ENCODE measurements at places on chromosomes 13 and 19.

- no peak for DNase-seq
These were observed 201.2 kb downstream of the MTUS2 start for GRCh38 chr13:29021311-29021710.

DNA sequence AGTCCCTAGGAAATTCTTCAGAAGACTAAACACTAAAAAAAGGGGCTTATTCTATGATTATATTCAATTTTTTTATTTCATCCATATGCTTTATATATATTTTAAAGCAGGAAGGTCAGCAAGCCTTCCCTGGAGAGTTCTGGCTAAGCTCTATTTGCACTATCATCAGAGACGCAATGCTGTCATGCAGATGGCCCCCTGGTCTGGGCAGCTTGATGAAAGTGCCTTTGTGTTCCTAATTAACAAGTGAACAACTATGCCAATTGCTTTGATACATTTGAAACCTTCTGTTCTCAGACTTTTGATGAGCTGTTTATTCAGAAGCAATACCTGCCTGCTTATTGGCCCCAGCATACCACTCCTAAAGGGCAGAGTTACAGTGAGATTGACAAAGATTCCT lies 1344.6 kb downstream of the OLFM4 start:
- no peak for DNase-seq

- DNase-seq, result no peak
These were observed 231.5 kb upstream of the KLHL1 start for GRCh38 chr13:70339738-70340137.

GRCh38 chr13:22594041-22594440 lies 586.7 kb upstream of the SGCG start:
- no peak for DNase-seq

- no peak for DNase-seq
These were observed 27.7 kb upstream of the FAM216B start for GRCh38 chr13:42753697-42754096.

DNA sequence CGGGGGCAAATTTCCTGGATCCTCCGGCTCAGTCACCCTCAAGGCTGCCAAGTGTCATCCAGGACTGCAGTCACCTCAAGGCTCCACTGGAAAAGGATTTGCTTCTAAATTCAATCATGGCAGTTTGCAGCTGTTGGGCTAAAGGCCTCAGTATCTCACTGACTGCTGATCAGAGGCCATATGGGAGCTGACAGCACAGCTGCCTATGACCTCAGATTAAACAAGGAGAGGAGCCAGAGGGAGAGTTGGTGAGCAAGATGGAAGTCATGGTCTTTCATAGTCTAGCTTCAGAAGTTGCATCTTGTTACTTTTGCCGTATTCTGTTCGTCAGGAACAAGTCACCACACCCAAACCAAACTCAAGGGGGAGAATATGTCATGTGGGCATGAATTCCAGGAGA lies 849.7 kb downstream of the UQCRFS1 start:
- DNase-seq, result no peak

GRCh38 chr19:55618426-55618825 lies 5.9 kb downstream of the ZNF784 start:
- DNase-seq, result no peak

GRCh38 chr13:97257800-97258799 lies 36.0 kb downstream of the MBNL2 start:
- DNase-seq, result peak; percentile 35

- peak; percentile 77 for DNase-seq
These were observed 9.4 kb downstream of the OCEL1 start for GRCh38 chr19:17235300-17235970.

DNA sequence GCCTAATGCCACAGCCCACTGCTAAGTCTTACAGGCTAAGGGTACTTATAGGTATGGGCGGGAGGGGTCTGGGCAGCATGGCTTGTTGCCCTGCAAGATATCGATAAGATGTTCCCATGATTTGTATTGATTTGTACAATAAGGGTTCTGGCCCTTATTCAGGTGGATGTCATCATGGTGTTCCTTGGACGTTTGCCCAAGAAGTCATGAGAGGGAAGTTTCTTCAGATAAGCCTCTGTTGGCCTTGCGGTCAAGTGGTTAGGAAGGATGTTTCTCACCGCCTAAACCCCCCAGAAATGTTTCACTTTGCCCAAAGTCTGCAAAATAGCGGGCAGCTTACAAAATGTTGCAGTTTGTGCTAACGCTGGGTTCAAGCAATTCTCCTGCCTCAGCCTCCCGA lies 7.3 kb downstream of the PARP4 start:
- no peak for DNase-seq

DNA sequence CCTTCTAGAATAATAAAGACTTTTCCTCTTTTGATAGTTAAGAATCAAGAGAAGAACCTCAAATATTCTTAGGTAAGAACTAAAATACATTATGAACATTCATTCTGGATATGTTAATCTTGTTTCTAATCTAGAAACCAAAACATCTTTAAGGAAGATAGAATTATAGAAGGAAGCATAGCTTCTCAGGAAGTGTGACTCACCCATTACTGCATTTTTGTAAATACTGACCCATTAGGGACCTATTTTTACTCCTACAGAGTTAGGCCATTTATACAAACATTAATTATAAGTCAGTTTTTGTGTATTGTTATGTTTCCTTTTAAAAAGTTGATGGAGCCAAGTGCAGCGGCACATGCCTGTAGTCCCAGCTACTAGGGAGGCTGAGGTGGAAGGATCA lies 147.1 kb downstream of the NUFIP1 start:
- no peak for DNase-seq

- no peak for DNase-seq
These were observed 35.1 kb downstream of the MYCBP2 start for GRCh38 chr13:77291774-77292173.

DNA sequence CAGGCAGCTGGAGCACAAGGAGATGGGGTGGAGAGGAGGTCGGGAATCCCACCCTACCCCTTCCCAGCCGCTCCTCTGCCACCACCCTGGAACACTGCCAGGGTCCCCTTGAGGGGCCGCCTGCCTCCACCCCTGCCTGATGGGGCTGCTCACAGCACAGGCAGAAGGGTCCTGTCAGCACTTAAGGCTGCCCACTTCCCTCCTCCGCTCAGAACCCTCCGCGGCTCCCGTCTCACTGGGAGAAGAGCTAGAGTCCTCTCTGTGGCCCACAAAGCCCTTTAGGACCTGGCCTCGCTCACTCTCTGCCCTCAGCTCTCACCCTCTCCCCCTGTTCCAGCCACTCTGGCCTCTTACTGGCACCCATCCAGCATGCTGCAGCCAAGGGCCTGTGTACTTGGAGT lies 3.4 kb upstream of the POLD1 start:
- DNase-seq, result no peak

Measured in CD4-positive, alpha-beta T cell treated with Interleukin-4 for 1 hour (primary cell).